Chondrocyte (in vitro differentiated cells): ENCODE measurements at places on chromosomes 13 and 19.

- H3K4me3 ChIP-seq, result peak overlapping the region; percentile 83
- no peaks in the 10 kb centered on the region for H3K27me3 ChIP-seq
- DNase-seq, result no peak
- H3K36me3 ChIP-seq, result peaks cover 5% of the 10 kb centered on the region
Observed at GRCh38 chr19:1649706-1650649, 2.4 kb downstream of the TCF3 start.

- H3K27ac ChIP-seq, result no peak overlapping the region
- no peak for DNase-seq
- peaks cover 9% of the 10 kb centered on the region for H3K36me3 ChIP-seq
- H3K4me1 ChIP-seq, result no peaks in the 10 kb centered on the region
- no peaks in the 10 kb centered on the region for H3K27me3 ChIP-seq
- no peak overlapping the region for H3K4me3 ChIP-seq
Observed at GRCh38 chr19:882871-883497, 10.0 kb downstream of the MED16 start.

DNA sequence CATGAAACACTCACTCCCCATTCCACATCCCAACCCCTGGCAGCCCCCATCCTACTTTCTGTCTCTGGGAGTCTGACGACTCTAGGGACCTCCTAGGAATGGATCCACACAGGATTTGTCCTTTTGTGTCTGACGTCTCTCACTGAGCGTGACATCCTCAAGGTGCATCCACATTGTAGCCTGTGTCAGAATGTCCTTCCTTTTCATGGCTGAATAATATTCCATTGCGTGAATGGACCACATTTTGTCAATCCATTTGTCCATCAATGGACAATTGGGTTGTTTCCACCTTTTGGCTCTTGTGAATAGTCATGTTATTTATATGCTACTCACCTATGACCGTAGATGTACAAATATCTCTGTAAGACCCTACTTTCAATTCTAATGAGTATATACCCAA lies 16.8 kb upstream of the NMRK2 start:
- peaks cover 3% of the 10 kb centered on the region for H3K27me3 ChIP-seq
- DNase-seq, result no peak
- no peaks in the 10 kb centered on the region for H3K36me3 ChIP-seq

- H3K36me3 ChIP-seq, result peaks cover 12% of the 10 kb centered on the region
- no peak for DNase-seq
- peak overlapping the region; percentile 90 for H3K4me3 ChIP-seq
- H3K4me1 ChIP-seq, result peaks cover 62% of the 10 kb centered on the region
Observed at GRCh38 chr19:39407410-39407659, 688 bp downstream of the ZFP36 start.
